Stimulated activated CD4-positive, alpha-beta T cell treated with anti-CD3 and anti-CD28 coated beads, Interleukin-1b, Interleukin-23, amount 100 ng/mL, for 48 hours (primary cell): ENCODE measurements at places on chromosomes 16 and 17.
A peak's percentile ranks its signal among the peaks of the same experiment; 100 is the strongest.

- DNase-seq, result no peak
Observed at GRCh38 chr16:1401758-1402154, 12.7 kb downstream of the UNKL start.

DNA sequence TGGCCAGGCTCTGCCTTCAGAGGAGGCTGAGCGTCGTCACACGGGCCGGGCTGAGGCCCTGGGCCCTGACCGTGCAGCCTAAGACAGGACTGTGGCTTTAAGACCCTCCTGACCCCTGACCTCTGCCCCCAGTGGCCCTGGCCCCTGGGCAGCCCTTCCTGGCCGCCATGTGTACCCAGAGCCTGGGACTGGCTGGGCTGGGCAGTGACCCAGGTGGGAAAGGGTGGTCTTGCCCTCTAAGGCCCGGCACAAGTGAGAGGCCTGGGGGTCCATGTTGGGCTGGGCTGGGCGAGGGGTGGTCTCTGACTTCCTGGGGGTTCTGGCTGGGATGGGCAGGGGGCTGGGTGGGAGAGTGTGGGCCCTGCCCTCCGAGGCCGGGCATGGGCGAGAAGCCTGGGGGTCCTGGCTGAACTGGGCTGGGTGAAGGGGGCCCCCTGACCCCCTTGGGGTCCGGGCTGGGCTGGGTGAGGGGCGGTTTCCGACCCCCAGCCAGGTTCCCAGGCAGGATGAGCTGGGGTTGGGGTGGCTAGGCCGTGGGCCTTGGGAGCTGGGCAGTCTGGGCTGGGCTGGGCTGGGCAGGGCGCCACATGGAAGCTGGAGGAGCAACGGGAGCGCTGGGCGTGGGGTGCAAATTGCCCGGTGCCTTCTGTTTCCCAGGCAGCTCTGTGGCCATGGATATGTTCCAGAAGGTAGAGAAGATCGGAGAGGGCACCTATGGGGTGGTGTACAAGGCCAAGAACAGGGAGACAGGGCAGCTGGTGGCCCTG is at the start of gene CDK3:
Gene CDK3 (plus strand): TSS at position 101 of the 767 bp plus-strand sequence. CDS start 571 bp downstream, at position 672.
- DNase-seq, result no peak

DNA sequence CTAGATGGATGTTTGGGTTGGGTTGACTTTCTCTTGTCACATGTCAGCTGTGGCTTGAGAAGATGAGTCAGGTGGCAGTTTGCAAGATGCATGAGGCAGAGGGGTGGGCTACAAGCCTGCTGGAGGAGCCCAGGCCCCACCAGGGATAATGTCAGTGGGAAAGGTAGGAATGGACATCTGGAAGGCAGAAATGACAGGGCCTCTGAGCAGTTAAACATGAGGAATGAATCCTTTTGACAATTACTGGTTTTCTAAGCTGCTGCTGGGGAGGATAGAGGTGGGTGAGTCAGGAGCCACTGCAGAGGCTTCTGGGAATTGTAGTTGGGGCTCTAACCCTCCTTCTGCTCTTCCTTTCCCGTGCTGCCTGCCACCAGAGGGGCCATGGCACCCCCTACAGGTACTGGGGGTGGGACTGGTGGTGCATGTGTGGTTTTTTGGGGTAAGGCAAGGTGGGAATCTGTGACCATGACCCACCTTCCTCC is 15.7 kb downstream of the SLC52A1 start:
- DNase-seq, result peak; percentile 42

- DNase-seq, result no peak
Observed at GRCh38 chr16:21301895-21302291, 23.8 kb upstream of the CRYM start.

GRCh38 chr16:71297341-71297634 is 8.1 kb upstream of the CMTR2 start:
- DNase-seq, result no peak
